ENCODE measurements at places on chromosomes 11 and 22.

DNA sequence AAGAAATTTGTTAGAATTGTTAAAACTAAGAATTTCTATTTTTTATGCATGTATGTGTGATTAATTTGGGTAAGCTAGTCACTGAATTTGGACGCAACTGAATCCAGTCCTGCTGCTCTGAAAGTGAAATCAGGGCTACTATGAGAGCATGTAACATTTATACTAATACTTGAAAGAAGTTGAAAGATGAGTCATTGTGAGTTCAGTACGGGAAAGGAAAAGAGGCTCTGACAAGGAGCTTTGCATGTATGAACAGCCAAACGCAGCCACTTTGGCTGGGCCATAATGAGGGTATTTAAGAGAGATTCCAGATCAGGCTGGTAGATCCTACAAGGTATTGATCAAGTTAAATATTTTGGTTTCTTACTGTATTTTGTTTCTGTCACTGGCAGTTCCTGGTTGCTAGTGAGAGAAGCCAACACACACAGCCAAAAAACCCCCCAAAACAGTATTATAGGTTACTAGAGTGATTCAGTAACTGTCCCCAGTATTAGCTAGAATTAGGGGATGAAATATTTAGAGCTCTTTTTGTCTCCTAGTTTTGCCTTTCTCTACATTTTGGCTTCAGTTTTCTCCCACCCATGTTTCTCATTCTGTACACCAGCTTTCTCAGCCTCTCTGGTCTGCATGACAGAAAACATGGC lies 14.1 kb downstream of the AASDHPPT start:
- DNase-seq: peak; percentile 48

GRCh38 chr22:49046546-49047361 lies 780.9 kb downstream of the BRD1 start:
- DNase-seq: peak; percentile 54

GRCh38 chr22:32407312-32407711 lies 4.7 kb downstream of the RTCB start:
- DNase-seq: no peak

DNA sequence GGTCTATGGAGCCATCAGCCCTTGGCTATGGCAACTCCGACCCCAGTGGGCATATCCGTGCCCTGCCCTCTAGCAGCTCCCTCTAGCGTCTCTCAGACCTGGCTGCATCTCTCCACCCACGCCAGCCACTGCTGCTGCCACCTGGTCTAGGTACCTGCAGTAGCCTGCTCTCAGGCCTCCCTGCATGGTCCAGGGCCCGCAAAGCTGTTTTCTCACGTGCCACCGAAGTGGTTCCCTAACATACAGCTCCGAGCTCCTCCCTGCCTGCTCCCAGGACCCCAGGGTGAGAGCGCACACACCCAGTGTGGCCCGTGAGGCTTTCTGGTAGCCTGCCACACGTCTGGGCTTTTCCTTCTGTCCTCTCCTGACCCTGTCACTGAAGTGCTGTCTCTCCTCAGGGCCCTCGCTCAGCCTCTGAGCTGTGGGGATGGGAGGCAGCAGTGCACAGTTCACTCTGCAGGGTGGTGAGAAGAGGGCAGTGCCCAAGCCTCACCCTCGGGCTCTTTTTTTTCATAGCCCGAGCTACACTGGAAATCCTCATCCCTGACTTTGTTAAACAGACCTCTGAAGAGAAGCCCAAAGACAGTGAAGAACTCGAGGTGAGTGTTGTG lies 14.3 kb downstream of the DGCR8 start:
- no peak for DNase-seq

GRCh38 chr22:28843633-28844032 lies 39.7 kb upstream of the ZNRF3 start:
- no peak for DNase-seq

DNA sequence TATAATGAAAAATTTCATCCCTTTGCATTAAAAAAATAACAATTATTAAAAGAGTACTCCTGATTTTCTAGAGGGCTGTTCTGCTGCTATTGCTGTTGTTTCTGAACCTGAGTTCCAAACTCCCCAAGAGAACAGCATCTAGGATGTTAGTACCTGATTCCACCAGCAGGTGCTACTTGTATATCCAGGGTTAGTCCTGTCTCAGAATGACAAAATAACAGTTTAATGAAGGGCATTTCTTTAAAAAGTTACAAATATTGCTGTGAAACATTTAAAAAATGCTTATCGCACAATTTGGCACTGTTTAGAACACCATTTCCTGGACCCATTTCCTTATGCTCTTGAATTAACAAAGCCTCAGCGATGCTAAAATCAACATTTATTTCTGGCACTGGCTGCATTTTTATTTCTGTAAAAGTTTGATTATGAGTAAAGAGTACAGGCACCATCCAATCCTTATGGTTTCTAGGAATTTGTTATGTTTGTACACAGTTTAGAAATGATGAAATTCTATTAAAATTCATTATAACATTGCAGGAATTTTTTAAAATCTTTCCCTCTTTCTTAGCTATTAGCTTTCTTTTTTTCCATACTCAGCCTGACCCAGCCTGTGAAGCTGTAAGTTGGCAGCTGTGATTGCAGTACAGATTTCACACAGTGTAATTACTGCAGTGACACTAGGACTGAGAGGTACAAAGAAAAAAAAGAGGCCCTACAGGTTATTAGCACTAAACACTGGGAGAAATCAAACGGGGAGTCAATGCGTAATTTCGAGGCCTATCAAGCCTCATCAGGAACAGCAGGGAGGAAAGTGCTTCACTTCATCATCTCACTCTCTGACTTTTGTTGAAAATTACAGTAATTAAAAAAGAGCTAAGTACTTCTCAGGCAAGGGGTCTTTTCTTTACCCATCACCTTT lies 208.8 kb downstream of the DCDC1 start:
- no peak for DNase-seq

DNA sequence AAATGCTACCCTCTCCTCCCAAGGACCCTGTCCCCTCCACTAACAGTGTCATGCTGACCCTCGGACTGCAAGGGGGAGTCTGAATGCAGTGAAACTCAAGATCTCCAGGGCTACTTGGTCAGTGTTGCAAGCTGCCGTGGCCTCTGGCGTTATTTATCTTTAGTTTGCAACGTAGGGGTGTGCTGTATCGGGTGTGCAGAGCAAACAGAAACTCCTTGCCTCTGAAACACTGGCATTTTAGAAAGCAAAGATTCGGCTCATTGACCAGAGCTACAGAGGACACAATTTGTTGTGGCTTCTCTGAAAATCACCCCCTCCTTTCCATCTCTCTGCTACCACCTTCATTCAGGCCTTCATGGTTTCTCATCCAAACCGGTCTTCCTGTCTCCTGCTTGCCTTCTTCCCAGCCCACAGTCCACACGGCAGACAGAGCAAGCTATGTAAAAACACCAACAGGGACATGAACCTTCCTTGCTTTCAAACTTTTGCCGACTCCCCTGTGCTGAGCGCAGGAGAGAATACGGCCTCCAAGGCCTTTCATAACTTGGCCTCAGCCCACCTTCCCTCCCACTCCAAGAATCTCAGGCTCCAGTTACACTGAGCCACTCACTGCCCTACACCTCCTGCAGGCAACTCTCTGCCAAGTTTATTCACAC lies 14.9 kb downstream of the FZD4 start:
- no peak for DNase-seq

DNA sequence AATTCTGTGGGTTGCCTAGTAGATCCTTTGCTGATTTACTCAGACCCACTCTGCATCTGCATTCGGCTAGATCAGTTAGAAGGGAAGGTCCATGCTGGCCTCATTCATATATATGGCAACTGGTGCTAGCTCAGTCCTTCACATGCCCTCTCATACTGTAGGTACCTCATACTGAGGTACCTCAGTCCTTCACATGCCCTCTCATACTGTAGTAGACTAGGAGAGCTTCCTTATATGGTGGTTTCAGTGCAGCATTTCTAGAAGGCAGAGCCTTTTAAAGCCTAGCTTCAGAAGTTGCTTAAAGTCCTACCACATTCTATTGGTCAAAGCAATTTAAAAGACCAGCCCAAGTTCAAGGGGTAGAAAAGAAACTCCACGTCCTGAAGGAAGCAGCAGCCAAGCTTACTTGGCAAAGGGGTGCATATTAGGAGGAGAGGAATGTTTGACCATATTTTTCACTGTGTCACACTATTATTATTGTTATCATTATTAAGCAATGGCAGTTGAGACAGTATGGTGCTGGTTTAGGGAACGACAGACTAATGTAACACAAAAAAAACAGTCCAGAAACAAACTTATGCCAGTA lies 356.4 kb downstream of the DYNC2H1 start:
- no peak for DNase-seq

DNA sequence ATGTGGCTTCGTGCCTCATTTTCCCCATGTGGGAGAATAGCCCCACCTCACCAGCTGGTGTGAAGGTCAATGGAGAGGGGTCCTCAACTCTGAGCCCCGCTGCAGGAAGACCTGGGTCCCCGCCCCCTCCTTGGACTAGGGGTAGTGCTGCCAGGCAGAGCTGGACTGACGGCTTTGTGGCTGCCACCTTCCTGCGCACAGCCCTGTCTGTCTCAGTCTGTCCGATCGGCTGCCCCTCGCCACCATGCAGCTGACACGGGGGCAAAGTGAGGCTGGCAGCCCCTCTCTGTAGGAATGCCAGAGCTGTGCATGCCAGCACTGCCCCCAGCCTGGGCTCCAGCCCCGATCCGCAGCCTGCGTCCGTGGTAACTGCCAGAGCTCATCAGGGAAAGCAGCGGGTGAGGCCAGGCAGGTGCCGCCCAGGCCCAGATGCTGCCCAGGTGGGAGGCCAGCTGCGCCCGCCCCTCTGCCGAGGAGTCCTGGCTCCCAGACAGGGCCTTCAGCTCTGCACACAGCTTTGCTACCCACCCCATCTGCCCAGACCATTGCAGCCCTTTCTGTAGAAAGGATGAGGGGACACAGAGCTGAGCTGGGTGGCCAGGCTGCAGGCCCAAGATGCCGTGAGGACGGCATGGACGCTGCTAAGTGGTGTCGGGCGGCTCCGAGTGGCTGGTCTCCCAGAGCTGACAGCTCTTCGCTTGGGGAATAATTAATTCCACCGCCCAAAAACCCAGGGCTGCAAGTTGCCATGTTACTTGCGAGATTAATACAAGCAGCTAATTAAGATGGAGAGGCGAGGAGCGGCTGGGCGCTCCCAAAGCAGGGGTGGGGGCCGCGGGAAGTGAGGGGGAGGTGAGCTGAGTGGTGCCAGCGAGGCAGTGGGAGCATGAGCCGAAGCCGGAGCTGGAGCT lies 19.5 kb upstream of the FLRT1 start:
- no peak for DNase-seq

GRCh38 chr11:1826552-1827094 lies 8.2 kb upstream of the SYT8 start:
- DNase-seq: peak; percentile 34

- no peak for DNase-seq
Measured at GRCh38 chr11:127023991-127024390, 23.4 kb upstream of the KIRREL3 start.

- DNase-seq: no peak
Measured at GRCh38 chr11:131392528-131393255, 22.3 kb downstream of the NTM start.

GRCh38 chr11:27129686-27130085 lies 89.1 kb downstream of the BBOX1 start:
- DNase-seq: no peak

DNA sequence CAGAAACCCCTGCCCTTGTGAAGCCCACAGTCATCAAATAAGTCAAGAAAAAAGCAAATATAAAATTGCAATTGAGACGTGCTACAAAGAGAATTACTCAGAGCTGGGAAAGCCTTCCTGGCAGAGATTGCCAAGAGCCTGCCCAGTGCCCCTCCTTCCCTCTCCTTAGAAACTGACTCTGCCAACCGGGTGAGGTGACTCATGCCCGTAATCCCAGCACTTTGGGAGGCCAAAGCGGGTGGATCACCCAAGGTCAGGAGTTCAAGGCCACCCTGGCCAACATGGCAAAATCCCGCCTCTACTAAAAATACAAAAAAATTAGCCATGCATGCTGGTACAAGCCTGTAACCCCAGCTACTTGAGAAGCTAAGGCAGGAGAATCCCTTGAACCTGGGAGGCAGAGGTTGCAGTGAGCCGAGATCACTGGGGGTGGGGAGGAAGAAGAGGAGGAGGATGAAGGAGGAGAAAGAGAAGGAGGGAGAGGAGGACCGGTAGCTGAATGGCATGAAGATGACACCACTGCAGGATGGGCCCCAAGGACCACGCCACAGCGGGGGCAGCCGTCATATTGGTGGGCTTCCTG lies 76.1 kb upstream of the RTL6 start:
- DNase-seq: no peak

DNA sequence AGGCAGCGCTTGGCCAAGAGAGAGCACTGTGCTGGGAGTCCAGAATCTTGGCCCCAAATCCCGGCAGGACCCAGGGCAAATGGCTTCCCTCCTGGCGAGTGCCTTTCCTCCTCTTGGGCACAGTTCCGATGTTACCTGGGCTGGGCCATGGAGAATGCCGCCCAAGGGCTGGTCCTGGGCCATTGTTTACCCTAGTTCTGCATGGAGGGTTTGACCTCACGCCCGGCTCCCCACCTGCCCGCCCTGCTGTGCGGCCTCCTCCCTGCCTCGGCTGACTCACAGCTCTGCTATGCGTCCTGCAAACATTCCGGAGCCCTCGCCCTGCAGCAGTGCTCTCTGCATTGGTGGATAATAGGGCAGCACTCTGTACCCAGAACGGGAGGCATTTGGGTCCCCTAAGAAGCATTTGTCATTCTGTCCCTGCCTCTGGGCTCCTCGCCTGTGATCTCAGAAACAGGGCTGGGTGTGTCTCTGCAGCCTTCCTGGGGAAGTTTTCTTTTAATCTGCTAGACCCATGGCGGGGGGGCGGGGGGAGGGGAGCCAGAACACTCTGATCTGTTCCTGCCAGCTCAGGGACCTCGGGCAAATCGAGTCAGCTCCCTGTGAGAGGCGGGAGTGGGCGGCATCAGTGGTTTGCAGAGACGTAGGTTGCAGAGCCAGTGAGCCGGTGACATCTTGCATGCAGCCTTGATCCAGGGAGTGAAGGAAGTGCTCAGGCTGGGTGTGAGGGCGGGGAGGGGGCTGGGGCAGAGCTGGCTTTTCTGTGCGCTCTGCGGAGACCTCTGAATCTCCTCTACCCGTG lies 32.9 kb upstream of the SMIM38 start:
- peak; percentile 82 for DNase-seq

Data from GM13976 (cell line).